ENCODE measurements at places on chromosomes 12 and 14.

DNA sequence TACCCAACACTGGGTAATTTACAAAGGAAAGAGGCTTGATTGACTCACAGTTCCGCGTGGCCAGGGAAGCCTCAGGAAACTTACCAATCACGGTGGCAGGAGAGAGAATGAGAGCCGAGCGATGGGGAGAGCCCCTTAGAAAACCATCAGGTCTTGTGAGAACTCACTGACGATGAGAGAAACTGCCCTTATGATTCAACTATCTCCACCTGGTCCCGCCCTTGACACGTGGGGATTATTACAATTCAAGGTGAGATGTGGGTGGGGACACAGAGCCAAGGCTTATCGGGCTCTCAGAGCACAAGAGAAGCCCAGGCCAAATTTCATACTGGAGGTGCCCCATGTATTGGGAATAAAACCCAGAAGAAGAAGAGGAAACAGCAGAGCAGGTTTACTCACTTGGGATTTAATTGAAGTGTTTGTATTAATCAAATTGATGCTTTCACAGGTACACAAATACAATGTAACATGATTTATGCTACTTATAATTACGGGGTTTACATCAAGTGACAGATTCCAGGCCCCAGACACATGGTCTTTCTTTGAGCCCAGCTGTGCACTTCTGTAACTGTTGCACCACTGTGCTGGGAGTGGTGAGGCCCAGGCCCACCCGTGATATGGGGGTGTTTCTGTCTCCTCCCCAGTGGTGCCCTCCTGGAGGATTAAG lies 8.2 kb upstream of the CCDC85C start:
- no peak for DNase-seq

DNA sequence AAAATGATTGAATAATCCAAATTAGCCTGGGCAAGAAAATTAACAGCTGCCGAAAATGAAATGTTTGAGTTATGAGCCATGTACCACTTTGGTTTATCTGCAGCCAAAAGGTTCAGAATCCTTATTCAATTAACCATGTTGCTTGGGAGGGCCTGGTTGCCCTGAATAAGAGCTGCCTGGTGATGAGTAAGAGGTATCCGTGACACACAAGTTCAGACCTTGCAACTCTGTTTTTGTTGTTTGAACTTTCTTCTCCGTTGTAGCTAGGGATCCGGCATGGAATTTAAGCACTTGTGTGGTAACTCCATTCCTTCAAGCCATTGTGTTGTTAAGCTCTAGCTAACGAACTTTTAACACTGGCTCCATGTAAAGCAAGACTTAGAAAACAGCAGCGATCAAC lies 35.7 kb downstream of the FOXA1 start:
- DNase-seq: no peak

- DNase-seq: no peak
These were observed 11.4 kb downstream of the TESC start for GRCh38 chr12:117087808-117088207.

GRCh38 chr12:124542021-124542949 lies 25.1 kb downstream of the NCOR2 start:
- no peak for DNase-seq

- DNase-seq: no peak
These were observed 15.0 kb upstream of the AKAP5 start for GRCh38 chr14:64450255-64450654.

GRCh38 chr14:64767215-64767964 lies 63.2 kb downstream of the PLEKHG3 start:
- no peak for DNase-seq

- peak; percentile 28 for DNase-seq
These were observed 72.7 kb downstream of the RIN3 start for GRCh38 chr14:92585981-92586937.

DNA sequence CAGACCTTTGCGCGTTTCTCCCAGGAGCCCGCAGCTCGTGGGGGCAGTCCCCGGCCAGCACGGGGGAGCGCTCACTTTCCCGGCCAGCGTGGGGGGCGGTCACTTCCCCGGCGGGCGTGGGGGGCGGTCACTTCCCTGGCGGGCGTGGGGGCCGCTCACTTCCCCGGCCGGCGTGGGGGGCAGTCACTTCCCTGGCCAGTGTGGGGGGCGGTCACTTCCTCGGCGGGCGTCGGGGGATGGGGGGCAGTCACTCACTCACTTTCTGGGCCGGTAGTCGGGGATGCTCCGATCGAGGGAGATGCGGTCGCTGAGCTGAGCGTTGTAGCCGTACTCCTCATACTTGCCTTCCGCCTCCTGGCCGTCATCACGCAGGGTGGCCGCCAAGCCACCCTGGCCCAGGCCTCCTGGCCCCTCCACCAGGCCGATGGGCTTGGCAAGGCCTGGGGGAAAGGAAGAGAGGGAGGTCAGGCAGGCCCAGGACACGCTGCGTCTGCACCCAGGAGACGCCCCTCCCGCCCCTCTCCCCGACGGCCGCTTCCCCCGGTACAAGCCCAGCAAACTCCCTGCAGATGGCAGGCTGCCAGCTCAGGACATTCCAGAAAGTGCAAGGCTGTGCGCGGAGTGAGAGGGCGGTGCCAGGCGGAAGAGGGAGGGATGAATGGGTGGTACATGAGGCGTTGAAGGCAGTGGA lies 43.3 kb downstream of the GALNT9 start:
- DNase-seq: peak; percentile 36

DNA sequence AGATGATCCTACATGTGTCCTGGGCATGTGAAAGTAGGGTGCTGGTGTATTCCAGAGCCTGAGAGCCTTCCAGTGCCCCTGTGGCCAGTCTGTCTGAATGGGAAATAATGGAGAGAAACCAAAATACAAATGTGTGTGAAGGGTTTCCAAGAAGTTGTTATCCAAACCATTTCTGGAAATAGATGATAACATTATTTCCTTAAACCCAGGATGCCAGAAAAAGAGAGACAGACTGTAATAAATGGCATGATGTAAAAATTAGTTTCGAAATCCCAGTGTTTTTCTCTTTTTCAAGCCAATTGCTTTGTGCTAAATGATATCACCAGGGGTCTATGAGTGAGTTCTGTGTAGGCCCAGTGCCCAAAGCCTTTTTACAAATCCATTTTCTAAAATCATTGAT lies 175.3 kb downstream of the PHLDA1 start:
- DNase-seq: no peak

GRCh38 chr12:41935911-41936310 lies 208.8 kb downstream of the GXYLT1 start:
- DNase-seq: no peak

GRCh38 chr14:23009939-23010726 lies at the start of gene C14orf93:
C14orf93 (minus strand) TSS chr14:23010143; CDS start chr14:22999023, 11,120 bp downstream.
- DNase-seq: peak; percentile 24

DNA sequence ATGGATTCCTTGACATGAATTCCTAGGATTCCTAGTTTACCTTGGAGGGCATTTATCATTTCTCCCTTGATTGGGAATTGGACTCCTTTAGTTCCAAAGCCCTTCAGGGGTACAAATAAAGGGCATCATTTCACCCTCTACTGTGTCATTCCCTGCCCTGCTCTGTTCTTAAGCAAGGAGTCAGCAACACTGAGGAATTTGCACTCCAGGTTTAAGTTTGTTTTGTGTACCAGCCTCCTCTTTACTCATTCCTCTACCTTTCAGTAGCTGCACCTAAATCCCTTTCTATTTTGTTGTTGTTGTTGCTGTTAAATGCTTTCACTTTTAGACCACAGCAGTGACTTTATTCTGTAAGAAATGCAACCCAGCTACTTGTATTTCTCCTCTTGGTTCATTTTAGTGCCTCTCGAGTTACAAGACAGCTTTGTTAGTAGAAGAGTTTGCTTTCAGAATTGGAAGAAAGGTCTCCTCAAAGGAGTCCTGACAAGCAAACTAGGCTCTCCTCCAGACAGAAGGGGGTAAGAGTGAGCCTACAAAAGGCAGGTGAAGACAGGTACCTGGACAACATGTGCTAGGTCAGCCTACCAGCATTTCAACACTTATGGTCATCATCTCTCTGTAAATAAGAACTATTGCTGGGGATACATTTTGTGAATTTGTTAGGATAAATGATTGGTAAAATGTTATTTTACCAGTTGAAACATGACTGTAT lies 90.0 kb downstream of the RMST start:
- no peak for DNase-seq

GRCh38 chr12:25771476-25771875 lies 187.0 kb upstream of the RASSF8 start:
- no peak for DNase-seq

DNA sequence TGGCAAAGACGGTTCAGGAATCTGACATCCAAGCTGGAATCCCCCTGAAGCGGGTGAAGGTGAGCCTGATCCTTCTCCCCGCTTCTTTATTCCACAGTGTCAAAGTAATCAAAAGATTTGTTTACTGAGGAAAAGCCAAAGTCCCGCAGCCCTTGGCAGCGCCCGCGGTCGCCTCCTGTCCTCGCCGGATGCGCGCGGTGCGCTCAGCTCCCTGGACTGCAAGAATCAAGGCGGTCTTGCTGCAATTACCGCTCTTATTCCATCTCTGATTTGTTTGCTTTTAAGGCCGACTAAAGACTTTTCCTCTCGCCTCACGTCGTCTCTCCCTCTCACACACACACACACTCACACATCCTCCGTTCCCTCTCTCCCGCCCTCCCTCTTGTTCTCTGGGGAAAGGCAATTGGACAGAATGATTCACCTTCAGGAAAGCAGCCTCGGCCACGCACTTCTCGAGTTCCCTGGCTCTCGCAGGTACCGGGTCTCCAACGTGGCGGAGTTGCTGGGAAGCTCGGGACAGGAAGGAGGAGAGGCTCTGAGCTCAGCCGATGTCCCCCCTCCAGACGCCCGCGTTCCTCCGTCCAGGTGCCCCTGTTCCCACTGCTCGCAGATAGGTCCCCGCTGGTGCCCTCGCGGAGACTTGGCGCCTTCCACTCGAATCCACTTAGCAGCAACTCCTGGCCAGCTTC lies 68.6 kb upstream of the USP15 start:
- no peak for DNase-seq

- peak; percentile 61 for DNase-seq
These were observed 86.5 kb upstream of the CEP83 start for GRCh38 chr12:94545935-94546771.

- no peak for DNase-seq
These were observed 125.7 kb downstream of the CRADD start for GRCh38 chr12:93802698-93803423.

GRCh38 chr12:112018571-112019237 lies 5.5 kb downstream of the ERP29 start:
- DNase-seq: peak; percentile 77

DNA sequence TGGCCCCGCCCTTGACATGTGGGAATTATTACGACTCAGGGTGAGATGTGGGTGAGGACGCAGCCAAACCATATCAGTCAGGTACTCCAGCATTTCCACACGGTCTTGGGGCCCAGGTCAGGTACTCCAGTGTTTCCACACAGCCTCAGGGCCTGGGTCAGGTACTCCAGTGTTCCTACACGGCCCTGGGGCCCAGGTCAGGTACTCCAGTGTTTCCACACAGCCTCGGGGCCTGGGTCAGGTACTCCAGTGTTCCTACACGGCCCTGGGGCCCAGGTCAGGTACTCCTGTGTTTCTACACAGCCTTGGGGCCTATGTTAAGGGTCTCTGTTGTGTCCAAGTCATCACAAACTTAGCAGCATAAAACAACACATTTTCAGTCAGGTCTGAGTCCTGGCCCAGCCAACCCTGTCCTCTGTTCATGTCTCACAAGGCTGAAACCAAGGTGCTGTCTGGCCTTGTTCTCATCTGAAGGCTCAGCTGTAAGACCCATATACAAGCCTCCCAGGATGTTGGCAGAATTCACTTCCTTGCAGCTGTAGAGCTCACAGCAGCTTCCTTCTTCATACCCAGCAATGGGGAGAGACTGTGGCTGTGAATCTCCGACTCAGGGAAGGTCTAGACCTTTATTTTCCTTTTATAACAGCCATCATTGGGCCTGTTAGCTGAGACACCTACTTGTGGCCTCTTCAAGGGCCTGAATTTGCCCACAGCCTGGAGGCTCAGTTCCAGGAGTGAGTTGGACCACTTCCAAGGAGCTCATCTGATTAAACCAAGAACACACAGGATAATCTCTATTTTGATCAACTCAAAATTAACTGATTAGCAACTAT lies 107.6 kb upstream of the SFSWAP start:
- DNase-seq: no peak

- DNase-seq: no peak
These were observed 6.2 kb upstream of the KIF26A start for GRCh38 chr14:104131968-104132732.

GRCh38 chr12:106027286-106027685 lies 111.5 kb downstream of the NUAK1 start:
- DNase-seq: no peak

GRCh38 chr14:56189307-56189706 lies 71.1 kb downstream of the PELI2 start:
- DNase-seq: no peak

- peak; percentile 42 for DNase-seq
These were observed at the start of gene NAV3 for GRCh38 chr12:77830583-77831351. NAV3 (plus strand) TSS chr12:77830894; CDS start chr12:77831462, 568 bp downstream.

GRCh38 chr12:53940443-53941014 lies 1.9 kb downstream of the HOXC13 start:
- no peak for DNase-seq

GRCh38 chr14:59582161-59582560 lies 5.5 kb upstream of the CCDC175 start:
- no peak for DNase-seq

DNA sequence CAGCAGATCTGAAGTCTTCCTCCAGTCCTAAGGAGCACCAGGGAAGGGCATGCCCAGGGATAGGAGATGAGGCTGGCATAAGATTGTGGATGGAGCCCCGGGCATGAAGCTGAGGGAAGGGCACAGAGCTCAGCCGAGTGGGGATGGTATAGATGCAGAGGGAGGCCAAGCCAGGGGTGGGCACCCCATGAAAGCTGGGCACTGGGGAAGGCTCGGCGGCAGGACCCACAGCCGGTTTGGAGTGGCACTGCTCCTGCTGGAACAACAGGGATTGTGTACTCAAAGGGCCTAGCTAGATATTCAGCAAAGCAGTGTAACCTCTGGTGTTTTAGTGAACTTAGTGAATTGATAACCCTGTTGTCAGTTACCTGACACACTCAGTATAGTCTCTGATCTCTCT lies 117.1 kb downstream of the NTF3 start:
- DNase-seq: no peak

DNA sequence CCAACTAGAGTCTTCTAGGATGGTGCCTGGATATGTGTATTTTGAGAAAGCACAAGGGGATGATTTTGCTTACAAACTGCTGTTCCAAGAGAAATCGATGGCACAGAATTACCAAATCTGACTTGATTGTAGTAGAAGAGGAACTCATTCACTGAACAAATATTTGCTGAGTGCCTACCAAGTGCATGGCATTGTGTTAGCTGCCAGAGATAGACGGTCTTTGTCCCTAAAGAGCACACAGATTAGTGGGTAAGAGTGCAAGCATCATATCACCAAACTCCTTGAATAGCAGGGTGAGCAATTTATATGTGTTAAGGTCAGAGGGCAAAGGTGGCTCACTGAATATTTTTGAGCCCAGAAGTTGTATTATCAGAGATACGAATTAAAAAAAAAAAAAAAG lies 3.5 kb upstream of the FOXN3 start:
- no peak for DNase-seq

- no peak for DNase-seq
These were observed 211.1 kb downstream of the SPTSSA start for GRCh38 chr14:34250959-34251358.
